ENCODE measurements at places on chromosomes 11 and 22.

DNA sequence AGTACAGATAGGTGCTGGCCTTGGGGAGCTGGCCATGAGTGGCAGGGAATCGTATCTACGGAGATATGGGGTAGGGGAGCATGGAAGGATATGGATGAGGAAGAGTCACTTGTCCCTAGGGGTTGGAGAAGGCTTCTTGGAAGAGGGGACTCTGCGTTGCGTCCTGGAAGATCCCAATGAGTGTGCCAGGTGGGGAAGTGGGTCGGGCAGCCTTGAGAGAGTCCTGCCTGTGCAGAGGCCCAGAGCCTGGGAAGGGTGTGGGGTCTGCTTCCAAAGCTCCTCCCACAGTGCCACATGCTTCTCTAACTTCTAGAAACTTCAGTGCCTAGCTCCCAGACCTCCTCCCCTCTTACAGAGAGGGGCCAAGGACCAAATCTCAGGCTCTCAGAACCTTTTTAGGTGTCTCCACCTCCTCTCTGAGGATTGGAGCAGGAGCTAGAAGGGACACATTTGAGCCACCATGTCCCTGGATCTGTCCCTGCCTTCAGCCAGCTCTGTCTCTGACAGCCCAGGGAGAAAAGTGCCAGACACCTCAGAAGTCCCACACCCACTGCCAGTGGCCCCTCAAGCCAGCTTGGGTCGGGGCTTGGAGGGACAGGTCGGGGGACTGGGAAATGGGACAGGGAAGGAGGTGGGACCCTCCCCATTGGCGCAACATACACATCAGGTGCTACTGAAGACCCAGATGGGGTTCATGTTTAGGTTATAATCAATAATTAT, 11.0 kb downstream of the RHBDD3 start:
- DNase-seq: no peak

- no peak for DNase-seq
Observed at GRCh38 chr22:22932512-22932941, 44.9 kb downstream of the IGLL5 start.

- DNase-seq: no peak
Observed at GRCh38 chr11:96051820-96052219, 127.9 kb upstream of the MTMR2 start.

- DNase-seq: no peak
Observed at GRCh38 chr11:65159012-65159411, 11.0 kb upstream of the SPDYC start.

DNA sequence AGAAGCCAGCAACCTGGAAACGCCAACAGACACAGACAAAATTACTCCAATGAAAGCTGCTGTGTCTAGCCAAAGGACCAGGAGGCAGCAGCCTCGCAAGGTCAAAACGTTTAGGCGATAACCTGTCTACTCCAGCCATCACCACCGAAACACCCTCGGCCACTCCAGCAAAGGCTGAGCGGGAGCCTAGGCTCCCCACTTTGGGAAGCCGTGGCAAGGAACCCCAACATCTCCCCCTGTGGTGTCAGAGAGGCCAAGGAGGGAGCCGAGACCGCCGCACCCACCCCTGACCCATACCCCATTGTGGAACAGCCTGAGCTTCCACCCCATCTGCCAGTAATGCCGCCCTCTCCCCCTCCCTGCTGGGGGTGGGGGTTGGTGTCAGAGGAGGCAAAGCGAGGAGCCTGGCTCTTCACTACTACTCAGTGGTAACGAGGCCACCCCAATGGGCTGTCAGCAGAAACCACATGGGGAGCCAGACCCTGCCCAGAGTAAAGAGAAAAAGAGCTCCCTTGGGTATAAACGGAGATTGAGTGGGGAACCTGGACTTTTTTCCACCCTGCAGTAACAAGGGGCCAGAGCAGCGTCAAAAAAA, 33.9 kb upstream of the SEPTIN5 start:
- DNase-seq: no peak

DNA sequence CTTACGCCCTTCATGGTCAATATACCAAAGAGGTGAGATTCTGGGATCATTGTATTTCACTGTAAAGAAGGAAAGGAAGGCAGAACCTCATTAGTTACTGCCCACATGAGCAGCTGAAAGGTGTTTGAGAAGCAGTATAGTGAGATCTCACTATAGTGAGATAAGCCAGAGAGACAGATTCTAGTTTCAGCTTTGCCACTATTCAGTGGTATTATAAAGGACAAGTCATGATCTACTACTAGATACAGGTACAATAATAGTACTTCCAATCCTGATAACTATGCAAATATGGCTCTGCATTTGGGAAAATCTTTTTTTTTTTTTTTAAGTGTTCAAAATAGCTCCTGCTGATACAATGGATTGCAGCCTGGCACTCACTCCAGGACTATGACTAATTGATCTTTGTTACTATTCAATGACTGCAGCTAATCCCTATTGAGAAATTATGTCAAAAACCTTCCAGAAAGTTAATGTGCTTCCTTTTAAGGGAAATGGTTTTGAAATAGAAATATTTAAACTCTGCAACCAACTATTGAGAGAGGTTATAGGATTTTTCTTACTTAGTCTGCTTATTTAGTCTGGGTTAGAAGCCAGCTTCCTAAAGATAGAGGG, 8.3 kb upstream of the DLAT start:
- DNase-seq: no peak

- DNase-seq: no peak
Observed at GRCh38 chr11:102276783-102277182, 40.5 kb upstream of the BIRC3 start.

DNA sequence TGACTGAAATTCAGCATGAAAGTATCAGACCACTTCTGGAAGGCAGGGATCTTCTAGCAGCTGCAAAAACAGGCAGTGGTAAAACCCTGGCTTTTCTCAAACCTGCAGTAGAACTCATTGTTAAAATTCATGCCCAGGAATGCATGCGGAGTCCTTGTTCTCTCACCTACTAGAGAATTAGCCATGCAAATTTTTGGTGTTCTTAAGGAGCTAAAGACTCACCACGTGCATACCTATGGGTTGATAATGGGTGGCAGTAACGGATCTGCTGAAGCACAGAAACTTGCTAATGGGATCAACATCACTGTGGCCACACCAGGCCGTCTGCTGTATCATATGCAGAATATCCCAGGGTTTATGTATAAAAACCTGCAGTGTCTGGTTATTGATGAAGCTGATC, 19.1 kb downstream of the ZBTB44 start:
- no peak for DNase-seq

GRCh38 chr11:117565709-117566108, 231.3 kb downstream of the DSCAML1 start:
- no peak for DNase-seq

DNA sequence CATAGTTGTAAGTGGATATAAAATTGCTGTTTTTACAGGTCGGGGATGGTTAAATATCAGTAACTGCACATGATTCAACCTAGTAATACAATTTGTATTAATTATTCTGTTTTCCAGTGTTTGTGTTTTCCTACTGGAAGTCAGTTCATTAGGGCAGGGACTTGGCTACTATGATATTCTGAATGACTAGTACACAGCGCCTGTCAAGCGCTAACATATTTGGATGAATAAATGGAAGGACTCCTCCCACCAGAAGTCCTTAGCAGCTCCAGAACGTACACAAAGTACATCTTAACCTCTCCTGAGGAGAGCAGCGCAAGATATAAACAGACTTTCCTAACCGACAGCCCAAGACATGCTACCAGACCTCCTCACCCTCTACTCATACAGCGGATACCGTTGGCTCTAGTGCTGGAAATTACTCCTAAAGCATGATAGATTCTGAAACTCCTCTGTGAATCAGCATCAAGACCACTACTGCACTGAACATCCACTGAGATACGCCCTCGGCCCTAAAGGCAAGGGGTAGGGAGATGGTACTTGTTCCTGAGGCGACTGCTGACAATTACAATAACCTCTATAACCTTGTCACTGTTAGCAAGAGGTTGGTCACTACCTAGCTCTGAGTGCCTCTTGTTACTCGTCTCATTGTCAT, 79.1 kb downstream of the RDX start:
- DNase-seq: no peak

GRCh38 chr11:59158206-59159068, 13.5 kb upstream of the DTX4 start:
- peak; percentile 85 for DNase-seq

DNA sequence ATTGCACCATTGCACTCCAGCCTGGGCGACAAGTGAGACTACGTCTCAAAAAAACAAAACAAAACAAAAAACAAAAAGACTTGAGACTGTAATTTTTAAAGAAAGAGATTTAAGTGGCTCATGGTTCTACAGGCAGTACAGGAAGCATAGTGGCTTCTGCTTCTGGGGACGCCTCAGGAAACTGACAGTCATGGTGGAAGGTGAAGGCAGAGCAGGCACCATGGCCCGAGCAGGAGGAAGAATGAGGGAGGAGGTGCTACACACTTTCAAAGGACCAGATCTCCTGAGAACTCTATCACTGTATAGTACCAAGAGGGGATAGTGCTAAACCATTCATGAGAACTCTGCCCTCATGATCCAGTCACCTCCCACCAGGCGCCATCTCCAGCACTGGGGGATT, 52.0 kb downstream of the CBL start:
- no peak for DNase-seq

GRCh38 chr11:21301981-21302380, 632.6 kb downstream of the NELL1 start:
- DNase-seq: no peak

- no peak for DNase-seq
Observed at GRCh38 chr11:15965562-15966250, 390.6 kb downstream of the SOX6 start.

- DNase-seq: no peak
Observed at GRCh38 chr11:66869567-66869870, 12.7 kb downstream of the LRFN4 start.

- DNase-seq: peak; percentile 89
Observed at GRCh38 chr11:59224351-59224928, 11.7 kb upstream of the MPEG1 start.

DNA sequence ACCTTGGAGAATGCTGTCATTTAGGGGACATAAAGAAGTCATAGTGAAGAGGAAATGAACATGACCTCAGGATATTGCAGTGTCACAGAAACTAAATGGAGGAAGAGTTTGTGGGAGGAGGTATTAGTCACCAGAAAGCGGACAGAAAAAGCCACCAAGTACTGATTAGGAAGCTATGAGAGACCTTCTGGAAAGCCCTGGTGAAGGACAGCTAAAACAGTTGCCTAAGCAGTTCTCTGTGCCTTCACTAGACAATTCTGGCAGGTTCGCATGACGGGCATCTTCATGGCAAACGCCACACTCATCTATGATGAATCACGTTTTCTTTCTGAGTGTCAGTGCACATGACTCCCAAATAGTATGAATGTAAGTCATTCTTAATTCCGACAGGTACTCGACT, 325.8 kb downstream of the C11orf87 start:
- peak; percentile 89 for DNase-seq

DNA sequence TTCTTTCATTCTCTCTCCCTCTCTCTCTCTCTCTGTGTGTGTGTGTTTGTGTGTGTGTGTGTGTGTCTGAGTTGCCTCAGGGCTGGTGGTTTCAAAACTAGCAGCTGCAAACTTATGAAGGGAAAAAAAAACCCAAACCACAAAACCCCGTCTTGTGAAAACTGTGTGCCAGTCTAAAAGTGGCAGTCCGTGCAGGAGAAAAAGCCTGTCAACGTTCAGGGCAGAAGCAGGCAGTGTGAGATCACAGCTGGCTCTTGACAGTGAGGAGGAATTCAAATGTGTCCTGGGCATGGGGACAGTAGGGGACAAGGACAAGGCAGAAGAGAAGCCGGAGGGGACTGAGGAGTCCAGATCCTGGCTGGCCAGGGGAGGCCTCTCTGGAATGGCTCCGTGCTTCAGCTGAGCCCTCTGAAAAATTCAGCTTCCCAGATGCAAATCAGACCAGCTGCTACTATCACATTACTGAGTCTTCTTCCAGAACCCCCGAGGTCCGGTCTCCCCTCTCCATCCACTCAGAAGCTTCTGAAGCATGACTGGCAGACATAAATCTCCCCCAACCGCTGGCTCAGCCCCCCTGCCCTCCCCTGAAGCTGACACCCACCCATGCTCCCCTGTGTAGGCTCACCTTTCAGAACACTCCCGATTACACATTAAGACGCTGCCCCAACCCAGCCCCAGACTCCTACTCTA, 31.9 kb downstream of the FLI1 start:
- peak; percentile 75 for DNase-seq

DNA sequence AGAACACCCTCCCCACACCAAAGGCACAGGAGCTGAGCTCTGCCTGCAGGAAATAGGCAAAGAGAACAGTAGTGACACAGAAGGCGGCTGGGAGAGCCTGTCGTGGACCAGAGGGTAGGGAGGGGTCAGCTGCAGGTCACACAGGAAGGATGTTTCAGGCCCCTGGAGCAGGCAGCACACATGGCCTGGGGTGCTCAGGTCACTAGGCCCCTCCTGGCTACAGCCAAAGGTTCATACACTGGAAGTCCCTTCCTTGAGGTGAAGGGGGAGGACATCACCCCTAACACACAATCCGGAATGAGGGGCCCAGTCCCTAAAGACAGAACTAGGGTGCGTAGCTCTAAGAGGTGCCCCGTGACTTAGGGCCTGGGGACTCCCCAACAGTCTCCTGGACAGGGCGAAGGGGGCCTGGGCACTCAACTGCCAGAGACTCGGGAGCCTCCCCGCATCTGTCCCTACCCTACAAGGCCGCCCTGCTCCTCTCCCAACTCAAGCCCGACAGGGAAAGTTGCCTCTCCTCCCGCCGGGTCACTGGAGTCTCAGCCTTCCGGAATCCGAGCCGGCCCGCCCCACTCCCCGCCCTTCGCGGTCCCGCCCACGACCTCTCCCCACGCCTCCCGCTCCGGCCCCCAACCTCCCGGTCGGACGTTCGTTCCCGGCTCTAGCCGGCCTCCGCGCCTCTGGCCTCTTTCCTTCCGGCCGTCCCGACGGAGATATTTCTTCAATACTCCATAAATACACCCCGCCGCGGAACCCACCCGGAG, at the start of gene CYB5R2:
Gene CYB5R2, minus strand, starts transcription at position 541 of the 764 bp plus-strand sequence. CDS start 675 bp downstream, outside the sequence.
- DNase-seq: peak; percentile 32

DNA sequence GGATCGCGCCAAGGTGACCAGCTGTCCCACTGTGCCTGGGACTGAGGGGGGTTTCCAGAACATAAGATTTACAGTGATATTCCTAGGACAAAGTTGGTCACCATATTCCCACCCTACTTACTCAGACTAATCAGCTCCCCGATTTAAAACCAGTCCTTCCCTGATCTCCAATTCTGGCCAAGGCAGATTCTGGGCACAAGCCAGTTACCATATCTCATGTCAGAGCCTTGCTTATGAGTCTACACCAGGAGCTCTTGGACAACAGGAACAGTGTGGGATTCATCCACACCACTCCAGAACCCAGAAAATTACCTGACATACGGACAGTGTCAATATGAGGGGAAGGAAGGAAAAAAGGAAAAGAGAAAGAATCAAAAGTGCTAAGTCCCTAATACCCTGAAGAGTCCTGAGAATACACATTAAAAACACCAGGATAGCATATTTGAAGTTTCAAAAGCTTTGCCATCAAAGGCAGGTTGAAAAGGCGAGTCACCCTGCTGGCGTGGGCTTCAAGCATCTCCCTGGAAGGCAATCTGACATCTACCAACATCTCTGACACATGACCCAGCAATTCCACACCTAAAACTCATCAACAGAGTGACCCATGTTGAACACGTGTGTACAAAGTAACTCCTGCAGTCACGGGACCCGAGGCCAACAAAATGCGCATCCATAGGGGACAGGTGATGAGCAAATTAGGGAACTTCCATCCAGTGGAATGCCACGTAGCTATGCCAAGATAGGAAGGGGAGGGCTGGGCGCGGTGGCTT, 8.0 kb upstream of the IL2RB start:
- no peak for DNase-seq
